Naive thymus-derived CD8-positive, alpha-beta T cell (primary cell): ENCODE measurements at places on chromosomes 16 and 17.

- DNase-seq, result no peak
These were observed 25.3 kb downstream of the XYLT1 start for GRCh38 chr16:17445421-17445820.

DNA sequence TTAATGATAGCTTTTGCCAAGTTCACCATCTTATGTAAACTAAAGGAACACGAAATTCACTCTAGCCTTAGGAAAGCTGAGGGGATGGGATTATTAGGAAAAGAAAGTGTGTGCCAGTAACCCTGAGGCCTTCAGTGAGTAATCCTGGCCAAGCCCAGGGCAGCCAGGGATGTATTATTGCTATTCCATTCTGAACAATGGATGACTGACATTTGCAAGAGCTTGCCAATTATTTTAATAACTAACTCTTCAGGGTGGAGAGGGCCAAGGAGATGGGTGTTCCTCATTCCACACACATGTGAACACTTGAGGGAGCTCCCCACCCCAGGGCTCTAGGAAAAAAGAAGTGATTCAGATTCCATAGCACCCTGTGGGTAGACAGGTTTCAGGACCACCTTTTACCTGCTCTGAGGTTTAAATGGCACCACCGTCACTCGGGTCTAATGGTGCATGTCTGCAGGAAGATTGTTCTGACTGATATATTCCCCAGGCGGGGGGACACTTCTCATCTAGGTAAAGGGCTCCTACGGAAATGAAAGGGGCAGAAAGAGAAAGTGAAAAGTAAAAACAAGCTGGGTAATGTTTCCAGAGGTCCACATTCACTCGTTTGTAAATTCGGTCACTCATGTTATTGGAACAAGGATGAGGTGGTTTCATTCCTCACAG, 41.5 kb downstream of the TK2 start:
- DNase-seq, result no peak

DNA sequence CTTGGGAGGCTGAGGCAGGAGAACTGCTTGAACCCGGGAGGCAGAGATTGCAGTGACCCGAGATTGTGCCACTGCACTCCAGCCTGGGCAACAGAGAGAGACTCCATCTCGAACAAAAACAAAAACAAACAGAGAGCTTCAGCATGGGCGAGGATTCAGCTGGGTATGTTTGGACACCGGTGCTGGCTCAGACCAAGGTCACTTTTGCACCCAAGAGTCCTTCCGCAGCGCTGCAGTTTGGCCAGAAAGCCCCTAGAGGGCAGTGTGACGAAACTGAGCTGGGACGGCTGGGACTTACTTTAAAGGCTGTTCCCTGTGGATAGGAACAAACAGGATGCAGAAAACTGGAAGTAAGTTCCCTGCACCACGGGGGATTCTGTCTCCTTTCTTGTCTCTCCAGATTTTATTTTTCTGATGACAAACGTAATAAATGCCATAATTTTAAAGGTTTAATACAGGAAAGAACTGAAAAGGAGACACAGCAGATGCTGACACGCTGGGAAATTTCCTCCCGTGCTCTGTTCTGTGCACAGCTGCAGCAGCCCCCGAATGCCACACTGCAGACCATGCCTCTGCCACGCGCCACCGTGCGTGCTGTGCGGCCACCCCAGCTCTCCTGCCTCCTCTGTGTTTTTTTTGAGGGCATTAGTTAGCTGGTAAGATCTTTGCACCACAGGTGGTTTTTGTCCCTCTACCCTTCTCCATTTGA, 25.2 kb upstream of the USP36 start:
- DNase-seq, result peak; percentile 77

- no peak for DNase-seq
These were observed 33.7 kb upstream of the HSBP1 start for GRCh38 chr16:83774066-83774465.

DNA sequence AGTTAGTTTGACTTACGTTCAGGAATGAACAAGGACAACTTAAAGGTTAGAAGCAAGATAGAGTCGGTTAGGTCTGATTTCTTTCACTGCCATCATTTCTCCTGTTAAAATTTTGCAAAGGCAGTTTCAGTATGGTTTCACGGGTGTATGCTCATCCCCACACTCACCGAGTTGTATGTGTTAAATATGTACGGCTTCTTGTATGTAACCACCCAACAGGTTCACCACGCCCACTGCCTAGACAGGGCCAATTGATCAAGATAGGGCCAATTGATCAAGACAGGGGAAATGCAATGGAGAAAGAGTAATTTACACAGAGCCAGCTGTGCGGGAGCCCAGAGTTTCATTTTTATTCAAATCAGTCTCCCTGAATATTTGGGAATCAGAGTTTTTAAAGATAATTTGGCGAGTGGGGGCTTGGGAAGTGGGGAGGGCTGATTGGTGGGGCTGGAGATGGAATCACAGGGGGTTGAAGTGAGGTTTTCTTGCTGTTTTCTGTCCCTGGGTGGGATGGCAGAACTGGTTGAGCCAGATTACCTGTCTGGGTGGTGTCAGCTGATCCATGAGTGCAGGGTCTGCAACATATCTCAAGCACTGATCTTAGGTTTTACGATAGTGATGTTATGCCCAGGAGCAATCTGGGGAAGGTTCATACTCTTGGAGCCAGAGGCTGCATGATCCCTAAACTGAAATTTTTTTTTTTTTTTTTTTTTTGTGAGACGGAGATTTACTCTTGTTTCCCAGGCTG, 62.4 kb upstream of the PLCG2 start:
- DNase-seq, result no peak
